ENCODE measurements at places on chromosomes 6 and 20.

GRCh38 chr20:20265210-20265609, 102.7 kb upstream of the INSM1 start:
- no peak for DNase-seq

DNA sequence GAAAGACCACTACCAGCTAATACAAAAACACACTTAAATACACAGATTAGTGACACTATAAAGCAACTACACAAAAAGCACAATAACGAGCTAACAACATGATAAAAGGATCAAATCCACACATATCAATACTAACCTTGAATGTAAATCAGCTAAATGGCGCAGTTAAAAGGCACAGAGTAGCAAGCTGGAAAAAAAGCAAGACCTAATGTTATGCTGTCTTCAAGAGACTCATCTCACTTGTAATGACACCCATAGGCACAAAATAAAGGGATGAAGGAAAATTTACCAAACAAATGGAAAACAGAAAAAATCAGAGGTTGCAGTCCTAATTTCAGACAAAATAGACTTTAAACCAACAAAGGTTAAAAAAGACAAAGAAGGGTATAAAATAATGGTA, 86.3 kb downstream of the NUS1 start:
- no peak for DNase-seq

GRCh38 chr6:13375360-13375878, 47.1 kb upstream of the TBC1D7 start:
- no peak for DNase-seq

- DNase-seq = no peak
These were observed 42.4 kb upstream of the LRRC1 start for GRCh38 chr6:53752440-53752839.

DNA sequence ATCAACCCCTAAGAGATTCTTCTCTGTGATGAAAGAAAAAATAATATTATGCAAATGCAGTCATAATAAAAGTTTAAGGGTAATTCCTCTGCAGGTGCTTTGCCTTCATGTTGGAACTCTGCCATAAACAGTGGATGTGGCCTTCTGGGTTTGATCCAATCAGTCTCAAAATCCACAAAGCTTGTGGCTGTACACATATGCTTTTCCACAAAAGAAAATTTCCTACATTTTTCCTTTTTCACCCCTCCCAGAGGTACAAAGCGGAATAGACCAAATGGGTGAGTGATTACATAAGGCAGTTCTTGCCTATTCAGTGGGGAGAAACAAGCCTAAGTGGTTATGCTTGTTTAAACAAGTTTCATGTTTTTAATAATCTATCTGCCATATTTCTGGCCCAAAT, 16.7 kb downstream of the CALHM5 start:
- no peak for DNase-seq

DNA sequence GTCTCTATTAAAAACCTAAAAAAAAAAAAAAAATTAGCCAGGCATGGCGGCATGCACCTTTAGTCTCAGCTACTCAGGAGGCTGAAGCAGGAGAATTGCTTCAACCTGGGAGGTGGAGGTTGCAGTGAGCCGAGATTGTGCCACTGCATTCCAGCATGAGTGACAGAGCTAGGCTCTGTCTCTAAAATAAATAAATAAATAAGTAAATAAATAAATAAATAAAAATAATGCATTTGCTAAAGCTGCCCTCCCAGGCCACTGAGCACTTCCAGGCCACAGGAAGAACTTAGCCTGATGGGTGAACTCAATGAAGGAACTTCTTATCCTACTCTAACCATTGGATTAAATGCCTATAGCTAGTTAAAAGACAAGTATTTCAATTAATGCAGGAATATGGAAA, 104.9 kb downstream of the SYNDIG1 start:
- DNase-seq = no peak

GRCh38 chr6:79042799-79043126, 35.3 kb downstream of the PHIP start:
- DNase-seq = no peak

DNA sequence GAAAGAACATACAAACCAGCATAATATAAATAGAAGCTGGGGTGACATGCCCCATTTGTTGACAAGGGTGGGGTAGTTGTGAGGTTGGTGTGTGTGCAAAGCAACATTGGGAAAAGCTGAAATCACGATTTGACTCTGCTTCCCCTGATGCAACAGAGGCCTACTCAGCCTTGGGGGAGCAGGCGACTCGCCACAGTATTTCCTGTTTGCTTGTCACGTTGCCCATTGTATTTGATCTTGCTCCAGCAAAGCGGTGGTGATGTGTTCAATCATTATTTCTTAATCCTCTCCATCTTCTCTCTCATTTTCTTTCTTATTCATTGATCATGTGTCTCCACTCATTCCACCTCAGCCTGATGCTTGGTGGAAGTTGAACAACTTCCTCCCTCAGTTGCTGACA, 165.8 kb upstream of the CITED2 start:
- no peak for DNase-seq

DNA sequence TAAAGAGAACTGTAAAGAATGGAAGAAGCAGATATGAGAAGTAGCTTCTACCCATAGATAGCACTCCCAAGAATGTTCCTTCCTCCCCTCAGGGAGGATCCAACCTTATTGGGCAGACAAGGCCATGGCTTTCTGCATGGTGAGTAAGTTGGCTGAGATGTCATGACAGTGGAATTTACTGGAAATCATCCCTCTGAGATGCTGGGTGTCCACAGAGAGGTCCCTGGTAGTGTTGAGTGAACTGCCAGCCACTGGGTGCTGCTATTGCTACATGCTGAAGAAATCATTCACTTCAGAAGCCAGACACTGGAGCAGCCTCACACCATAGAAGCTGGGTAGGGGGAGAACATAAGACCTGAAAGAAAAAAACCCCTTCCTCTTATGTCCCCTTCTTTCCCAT, 46.4 kb upstream of the FERMT1 start:
- no peak for DNase-seq

- no peak for DNase-seq
These were observed 28.6 kb upstream of the YWHAB start for GRCh38 chr20:44856856-44857448.

GRCh38 chr20:36369739-36370138, 63.6 kb downstream of the DLGAP4 start:
- DNase-seq = no peak

GRCh38 chr20:32894026-32894483, 35.3 kb downstream of the EFCAB8 start:
- no peak for DNase-seq

DNA sequence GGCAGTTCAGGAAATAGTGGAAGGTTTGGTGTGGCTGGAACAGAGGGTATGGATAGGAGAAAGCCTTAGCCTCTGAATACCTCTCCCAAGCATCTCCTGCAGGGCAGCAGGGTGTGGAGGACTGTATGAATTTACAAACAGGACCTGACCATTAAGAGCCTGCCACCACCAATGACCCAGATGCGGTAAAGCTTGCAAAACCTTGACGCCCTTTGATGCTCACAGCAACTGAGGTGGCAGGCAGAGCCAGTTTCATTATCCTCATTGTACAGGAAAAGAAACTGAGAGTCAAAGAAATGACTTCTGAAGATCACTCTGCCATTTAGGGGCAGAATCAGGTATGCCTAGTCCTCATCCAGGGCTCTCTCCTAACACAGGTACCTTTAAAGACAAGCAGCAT, 2.4 kb downstream of the HM13 start:
- no peak for DNase-seq

DNA sequence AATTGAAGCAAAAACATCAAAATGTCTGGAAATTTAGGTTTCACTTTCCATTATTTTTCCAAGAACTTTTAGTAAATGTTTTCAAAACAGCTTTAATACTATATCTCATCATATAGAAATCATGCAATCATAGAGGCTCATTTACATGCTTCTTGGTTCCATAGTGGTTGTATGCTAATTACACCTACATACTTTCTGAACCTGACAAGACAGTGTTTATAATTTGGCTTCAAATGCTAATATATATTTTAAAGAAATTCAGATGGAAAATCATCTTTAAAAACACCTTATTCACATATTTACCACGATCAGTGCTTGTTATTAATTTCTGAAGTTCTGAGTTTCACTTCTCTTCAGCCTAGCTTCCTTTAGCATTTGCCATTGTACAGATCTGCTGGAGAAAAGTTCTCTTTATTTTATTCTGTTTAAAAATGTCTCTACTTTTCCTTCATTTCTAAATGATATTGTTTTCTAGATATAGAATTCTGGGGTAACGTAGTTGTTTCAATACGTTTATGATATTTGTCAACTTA, 89.9 kb downstream of the PLCB1 start:
- no peak for DNase-seq

DNA sequence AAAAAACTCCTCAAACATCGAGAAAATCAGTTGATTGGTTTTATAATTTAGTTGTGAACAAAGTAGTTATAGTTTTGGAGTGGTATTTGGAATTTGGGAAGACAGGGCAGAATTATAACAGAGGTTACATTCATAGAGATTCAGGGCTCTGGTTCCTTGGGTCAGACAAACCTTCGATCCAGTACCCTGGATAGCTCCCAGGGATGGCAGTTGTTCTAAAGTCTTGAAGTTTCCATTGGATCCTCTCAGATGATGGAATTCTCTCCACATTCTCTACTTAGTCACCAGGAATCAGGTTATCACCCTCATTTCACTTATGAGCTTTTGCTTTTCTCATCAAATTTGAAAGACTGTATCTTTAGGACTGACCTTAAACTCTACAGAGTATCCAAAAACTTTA, 285.1 kb downstream of the CENPW start:
- DNase-seq = peak; percentile 5

DNA sequence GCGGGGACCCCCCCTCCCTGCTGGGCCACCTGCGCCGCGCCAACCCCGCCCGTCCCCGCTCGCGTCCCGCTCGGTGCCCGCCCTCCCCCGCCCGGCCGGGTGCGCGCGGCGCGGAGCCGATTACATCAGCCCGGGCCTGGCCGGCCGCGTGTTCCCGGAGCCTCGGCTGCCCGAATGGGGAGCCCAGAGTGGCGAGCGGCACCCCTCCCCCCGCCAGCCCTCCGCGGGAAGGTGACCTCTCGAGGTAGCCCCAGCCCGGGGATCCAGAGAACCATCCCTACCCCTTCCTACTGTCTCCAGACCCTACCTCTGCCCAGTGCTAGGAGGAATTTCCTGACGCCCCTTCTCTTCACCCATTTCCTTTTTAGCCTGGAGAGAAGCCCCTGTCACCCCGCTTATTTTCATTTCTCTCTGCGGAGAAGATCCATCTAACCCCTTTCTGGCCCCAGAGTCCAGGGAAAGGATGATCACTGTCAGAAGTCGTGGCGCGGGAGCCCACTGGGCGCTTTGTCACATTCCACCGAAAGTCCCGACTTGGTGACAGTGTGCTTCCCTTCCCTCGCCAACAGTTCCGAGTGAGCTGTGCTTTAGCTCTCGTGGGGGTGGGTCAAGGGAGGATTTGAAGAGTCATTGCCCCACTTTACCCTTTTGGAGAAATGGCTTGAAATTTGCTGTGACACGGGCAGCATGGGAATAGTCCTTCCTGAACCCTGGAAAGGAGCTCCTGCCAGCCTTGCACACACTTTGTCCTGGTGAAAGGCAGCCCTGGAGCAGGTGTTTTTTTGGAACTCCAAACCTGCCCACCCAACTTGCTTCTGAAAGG, 2.1 kb downstream of the VEGFA start:
- no peak for DNase-seq

GRCh38 chr6:111030008-111031007, 48.5 kb downstream of the RPF2 start:
- no peak for DNase-seq

DNA sequence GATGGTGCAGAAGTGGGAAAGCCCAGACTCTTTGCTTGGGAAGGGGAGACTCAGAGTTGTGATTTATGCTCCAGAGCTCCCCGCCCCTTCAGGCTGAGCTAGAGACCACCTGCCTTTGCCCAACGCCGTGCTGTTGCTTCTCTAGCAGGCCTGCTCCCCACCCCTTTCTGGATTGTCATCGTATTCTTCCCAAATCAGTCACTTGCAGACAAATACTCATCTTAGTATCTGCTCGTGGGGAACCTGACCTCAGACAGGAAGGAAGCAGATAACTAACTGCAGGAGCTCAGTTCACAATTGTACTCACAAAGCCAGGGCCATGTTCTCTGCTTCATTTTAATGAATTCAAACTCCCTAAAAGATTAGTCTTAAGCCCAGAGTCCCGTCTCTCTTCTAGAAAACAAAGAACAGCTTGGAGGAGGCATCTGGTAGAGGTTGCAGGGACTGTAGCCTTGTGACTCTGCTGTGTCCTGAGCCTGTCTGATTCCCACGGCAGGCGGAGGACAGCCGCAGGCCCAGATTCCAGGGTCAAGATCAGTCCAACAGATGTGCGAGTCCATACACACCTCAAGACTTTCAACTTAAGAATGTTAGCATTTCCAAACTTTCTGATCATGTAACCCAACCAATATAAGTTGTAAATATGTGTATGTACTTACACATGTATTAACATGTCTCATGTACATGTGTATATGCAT, 57.2 kb upstream of the GGTLC1 start:
- DNase-seq = no peak

- no peak for DNase-seq
These were observed 80.4 kb upstream of the SLCO4A1 start for GRCh38 chr20:62561948-62562347.

DNA sequence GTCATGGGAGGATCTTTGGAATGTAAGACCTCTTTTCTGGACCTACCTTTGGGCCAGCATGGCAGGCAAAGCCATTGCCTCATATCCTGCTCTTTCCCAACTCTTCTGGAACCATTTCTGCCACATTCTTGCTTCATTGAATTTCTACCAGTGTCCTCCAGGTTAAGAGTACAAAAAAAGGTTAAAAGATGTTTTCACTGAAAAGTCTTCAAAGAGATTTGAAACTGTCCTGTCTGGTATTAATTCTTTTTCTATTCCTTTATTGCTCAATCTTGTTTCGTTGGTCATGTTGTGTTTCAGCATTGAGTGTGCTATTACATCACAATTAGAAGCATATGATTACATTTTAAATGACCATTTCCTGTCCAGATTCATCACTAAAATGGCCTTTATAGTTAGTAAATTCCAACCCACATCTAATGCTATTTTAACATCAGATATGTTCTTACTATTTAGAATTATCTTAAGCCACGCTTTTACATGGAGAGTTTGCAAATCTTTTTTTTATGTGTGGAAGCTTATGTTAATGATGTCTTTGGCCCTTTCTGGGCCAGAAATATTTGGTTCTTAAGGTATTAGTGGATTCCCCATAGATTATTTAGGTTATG, 450.9 kb downstream of the GJA1 start:
- DNase-seq = no peak

DNA sequence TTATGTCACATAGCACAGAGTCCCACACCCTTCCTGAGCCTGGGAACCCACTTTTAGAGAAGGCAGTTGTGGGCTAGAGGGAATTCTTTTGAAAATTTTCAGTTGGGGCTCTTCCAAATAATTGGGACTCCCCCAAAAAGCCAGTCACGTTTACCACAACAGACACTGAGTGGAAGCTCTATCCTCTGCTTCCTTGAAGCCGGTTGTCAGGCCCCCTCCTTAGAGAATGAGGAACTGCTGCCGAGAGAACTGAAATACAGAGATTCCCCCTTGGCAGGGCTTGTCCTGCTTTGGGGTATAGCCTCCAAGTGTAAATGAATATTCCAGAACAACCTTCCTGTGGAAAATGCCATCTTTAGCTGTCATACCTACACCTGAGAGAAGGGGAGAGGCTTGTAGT, 2.7 kb upstream of the JAG1 start:
- DNase-seq = no peak
